Activated CD4-positive, alpha-beta T cell treated with anti-CD3 and anti-CD28 coated beads, Interleukin-2, amount 50 U/mL, for 48 hours (primary cell): ENCODE measurements at places on chromosomes 3 and 15.

DNA sequence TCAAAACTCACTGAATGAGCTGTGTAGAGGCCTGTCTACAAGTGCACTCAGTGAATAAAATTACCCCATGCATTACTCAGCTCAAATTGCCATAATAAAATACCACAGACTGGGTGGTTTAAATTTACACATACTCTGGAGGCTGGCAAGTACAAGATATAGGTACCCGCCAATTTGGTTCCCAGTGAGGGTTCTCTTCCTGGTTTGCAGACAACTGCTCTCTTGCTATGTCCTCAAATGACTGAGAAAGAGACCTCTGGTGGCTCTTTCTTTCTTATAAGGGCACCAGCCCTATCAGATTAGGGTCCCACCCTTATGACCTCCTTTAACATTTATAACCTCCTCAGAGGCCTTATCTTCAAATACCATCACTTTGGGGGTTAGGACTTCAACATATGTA, 237.0 kb downstream of the CPNE4 start:
- DNase-seq, result no peak

DNA sequence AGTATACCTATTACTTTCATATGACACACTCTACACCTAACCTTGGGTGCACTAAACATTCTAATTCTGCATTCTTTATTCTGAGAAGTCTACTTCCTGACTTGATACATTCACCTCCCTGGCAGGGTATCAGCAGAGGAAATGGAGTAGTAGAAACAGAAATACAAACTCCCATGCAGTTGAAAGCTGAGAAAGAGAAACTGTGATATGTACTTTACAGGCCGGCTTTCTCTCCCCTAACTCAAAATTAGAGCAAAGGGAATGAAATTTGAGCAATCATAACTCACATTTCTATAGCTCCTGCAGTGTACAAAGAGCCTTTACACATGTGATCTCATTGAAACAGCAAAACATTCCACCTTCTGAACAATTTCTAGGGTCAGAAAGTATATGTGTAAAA, 135.5 kb upstream of the COL8A1 start:
- DNase-seq, result no peak

DNA sequence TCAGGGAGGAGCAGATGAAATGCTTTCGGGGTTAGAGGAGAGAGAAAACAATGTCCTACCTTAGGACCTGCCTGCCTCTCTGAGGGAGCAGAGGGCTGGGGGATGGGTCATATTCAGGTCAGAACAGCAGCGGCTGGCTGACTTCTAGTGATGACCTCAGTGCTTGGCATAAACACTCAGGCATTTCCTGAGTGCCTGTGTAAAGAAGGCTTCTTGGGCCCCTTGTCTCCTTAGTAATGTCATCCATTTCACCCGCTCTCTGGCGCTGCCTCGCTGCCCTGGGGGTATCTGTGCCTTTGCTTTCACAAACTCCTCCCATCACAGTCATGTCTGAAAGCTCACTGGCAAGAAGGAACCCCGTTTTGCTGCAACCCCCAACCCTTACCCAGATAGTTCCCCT, 82.9 kb upstream of the GSK3B start:
- DNase-seq, result no peak

GRCh38 chr15:54792526-54792925, 404.2 kb downstream of the RSL24D1 start:
- no peak for DNase-seq

DNA sequence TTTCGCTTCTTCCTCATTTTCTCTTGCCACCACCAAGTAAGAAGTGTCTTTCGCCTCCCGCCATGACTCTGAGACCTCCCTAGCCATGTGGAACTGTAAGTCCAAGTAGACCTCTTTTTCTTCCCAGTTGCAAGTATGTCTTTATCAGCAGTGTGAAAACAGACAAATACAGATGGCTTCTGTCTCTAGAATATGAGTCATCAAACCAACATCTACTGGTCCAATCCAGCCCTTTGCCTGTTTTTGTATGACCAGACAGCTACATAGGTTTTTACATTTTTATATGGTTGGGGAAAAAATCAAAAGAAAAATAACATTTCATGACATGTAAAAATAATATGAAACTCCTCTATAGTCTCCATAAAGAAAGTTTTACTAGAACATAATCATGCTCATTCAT, 118.7 kb upstream of the PTPRG start:
- DNase-seq, result no peak

- no peak for DNase-seq
Measured at GRCh38 chr3:180626844-180627243, 24.9 kb downstream of the TTC14 start.

- no peak for DNase-seq
Measured at GRCh38 chr3:53079791-53080555, 34.1 kb upstream of the SFMBT1 start.

DNA sequence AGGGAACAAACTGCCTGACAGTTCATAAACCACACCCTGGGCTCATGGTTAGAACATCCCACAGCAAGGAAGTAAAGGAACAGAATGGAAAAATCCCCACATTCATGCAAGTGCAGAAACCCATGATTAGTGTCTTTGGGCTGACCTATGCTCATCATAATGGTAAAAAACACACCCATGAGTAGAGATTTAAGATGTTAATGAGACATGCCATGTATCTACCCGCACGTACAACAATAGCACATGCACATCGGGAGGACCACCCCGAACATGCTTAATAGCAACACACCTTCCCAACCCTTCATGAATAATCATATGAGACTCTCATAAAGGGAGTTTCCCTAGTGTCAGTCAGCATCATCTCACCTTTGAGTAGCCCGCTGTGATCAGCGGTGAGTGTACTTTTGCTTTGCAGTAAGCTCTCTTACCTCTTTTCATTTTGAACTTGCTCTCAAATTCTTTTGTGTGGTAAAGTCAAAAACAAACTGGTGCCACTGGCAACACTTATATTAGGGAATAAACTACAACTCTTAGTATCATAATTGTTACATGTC, 23.2 kb downstream of the ZBED2 start:
- peak; percentile 43 for DNase-seq

- DNase-seq, result no peak
Measured at GRCh38 chr3:153130312-153130977, 31.6 kb upstream of the RAP2B start.

DNA sequence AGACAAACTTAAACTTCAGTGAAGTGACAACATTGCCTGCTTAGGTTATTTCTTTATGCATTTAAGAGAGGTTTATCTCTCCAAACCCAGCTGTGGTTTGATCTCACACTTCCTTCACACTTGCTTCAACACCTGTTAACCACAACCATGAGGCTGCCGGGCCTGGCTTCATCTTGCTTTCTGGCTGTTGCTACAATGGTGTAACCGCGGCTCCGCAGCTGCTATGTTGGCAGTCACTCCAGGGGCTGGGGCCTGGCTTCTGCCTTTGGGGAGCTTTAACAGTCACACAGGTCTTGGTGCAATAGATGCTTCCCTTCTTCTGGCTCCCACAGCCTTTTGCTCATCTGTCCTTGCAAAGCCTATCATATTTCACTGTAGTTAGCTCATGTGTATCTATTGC, 72.9 kb upstream of the MNS1 start:
- peak; percentile 3 for DNase-seq

DNA sequence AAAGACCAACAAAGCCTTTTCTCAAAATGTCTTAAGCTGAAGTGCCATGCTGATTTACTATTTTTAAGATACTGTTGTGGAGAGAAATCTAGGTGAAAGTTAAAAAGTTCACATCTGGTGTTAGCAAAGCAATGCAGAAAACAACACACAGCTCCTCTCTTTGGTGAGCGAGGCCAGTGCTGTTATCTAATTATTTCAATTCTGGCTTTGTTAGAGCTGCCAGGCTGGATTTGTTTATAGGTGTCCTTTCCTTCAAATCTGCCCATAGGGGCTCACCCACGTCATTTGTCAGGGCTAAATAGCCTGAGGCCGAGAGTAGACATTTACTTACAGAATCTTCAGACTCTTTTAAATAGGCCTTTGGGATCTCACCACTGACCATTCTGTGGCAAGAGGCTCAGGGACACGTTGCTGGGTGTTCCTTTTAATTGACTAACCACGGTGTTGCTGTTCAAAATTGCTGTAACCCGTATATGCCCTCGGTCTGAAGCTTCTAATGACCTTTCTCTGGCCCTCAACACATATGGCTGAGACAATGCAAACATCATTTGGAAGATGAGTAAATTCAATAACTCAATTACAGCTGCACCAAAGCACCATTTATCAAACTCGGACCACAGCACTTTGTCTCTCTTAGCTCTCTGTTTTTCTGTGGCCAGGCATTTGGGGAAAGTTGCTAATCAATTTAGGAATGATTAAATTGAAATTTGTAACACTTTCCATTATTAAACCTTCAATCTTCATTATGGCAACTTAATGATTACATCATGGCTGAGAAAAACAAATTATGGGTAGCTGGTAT, 152.6 kb downstream of the PDZRN3 start:
- no peak for DNase-seq
